Activated T-cell treated with anti-CD3 and anti-CD28 coated beads for 48 hours (primary cell): ENCODE measurements at places on chromosomes 16 and 17.

- DNase-seq, result no peak
Observed at GRCh38 chr16:14667347-14668266, 26.5 kb downstream of the PLA2G10 start.

GRCh38 chr17:4116516-4116915 lies 26.3 kb downstream of the ZZEF1 start:
- no peak for DNase-seq

- no peak for DNase-seq
Observed at GRCh38 chr16:56600398-56600999, 7.9 kb upstream of the MT2A start.

DNA sequence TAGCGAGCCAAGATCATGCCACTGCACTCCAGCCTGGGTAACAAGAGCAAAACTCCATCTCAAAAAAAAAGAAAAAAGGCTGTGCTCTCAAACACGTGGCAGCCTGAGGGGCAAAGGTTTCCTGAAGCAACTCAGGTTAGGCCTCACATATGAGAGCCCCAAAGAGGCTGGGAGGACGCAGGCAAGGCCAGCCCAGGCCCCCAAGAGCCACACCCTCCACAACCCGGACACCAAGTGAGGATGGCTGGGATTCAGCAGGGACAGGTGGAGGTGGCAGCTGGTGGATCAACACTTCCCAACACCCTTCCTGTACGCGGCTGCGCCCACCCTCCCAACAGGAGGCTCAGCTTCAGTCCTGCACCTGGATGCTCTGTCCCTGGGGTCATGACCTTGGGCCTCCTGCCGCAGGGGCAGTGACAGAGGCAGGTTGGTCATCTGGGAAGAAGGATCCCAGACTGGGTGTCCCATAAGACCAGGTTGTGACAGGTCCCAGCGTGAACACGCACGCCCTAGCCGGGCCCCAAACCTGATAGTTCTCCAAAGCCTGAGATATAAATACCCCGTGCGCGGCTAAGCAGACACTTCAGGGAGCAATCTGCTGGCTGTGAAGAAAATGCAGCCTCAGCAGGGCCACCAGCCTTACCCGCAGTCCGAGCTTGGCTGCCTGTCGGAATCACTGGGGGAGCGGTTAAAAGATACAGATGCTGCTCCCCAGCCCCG lies 78.1 kb downstream of the TIMM22 start:
- DNase-seq, result no peak

GRCh38 chr16:84879569-84880487 lies 60.0 kb downstream of the CRISPLD2 start:
- DNase-seq, result no peak

DNA sequence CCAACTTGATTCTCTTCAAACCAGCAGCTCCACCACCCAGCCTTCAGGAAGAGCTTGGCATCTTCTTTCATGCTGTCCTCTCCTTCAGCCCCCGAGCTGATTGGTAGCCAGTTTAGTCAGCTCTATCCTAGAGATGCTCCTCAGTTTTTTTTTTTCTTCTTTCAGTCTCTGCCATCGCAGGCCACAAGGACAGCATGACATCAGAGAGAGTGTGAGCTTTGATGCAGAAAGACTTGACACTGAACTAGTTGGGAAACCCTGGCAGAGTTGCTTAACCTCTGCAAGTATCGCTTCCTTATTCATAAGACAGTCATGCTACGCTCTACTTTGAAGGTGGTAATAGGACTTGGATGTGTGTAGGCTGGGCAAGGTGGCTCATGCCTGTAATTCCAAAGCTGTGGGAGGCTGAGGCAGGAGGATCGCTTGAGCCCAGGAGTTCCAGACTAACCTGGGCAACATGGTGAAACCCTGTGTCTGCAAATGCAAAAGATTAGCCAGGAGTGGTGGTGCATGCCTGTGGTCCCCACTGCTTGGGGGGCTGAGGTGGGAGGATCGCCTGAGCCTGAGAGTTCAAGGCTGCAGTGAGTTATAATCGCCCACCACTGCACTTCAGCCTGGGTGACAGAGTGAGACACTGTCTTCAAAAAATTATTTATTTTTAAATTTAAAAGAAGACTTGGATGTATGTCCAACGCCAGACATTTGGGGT lies 2.6 kb downstream of the CD300LB start:
- DNase-seq, result no peak

GRCh38 chr17:66850692-66851091 lies 15.8 kb downstream of the CACNG5 start:
- DNase-seq, result no peak

- DNase-seq, result peak; percentile 68
Observed at GRCh38 chr17:27805520-27806146, 5.3 kb upstream of the NOS2 start.

- no peak for DNase-seq
Observed at GRCh38 chr16:85617948-85618347, 4.8 kb downstream of the GSE1 start.

DNA sequence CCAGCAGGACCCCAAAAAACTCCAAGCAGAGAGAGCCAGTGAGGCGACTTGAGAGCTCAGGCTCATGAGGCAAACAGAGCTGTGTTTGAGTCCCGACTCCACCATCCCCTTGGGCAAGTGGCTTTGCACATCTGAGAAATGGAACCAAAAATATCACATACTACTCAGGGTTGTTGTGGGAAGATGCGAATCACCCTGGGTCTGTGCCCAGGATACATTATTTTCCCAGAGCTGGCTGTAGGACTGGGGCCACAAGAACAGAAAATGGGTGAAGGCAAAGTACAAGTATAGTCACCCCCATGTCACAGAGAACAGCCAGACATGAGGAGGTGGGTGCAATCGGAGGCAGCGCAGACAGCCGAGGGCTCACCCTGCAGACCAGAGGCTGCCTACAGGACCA lies 127.3 kb downstream of the GAS7 start:
- DNase-seq, result no peak

DNA sequence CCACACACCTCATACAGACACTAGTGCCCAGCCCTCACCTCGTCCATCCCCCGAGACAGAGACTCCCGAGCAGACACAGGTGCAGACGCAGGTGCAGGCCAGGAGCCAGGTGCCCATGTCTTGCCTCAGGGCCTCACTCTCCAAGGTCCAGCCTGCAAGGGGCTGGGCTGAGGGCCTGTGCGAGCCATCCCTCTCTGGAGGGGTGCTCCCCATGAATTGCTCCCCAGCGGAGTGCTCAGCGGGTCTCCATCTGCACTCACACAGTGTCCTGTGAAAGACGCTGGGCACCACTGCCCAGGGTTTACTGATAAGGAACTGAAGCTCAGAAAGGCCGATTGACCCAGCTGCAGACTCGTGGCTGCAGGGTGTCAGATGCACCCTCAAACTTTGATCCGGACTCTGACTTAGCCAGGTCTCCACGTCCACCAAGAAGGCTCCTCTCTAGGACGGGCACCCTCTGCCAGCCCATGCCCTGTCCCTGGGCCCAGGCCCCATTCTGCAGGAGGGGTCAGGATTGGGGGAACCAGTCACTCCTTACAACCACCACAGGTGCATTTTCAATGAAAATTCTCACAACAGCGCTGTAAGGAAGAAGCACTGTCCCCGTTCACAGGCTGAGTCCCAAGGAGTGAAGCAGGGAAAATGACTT lies 16.9 kb downstream of the POLR3K start:
- DNase-seq, result no peak

- no peak for DNase-seq
Observed at GRCh38 chr16:9934723-9935508, 247.3 kb downstream of the GRIN2A start.

- DNase-seq, result peak; percentile 49
Observed at GRCh38 chr17:42531455-42532354, 4.3 kb upstream of the NAGLU start.

DNA sequence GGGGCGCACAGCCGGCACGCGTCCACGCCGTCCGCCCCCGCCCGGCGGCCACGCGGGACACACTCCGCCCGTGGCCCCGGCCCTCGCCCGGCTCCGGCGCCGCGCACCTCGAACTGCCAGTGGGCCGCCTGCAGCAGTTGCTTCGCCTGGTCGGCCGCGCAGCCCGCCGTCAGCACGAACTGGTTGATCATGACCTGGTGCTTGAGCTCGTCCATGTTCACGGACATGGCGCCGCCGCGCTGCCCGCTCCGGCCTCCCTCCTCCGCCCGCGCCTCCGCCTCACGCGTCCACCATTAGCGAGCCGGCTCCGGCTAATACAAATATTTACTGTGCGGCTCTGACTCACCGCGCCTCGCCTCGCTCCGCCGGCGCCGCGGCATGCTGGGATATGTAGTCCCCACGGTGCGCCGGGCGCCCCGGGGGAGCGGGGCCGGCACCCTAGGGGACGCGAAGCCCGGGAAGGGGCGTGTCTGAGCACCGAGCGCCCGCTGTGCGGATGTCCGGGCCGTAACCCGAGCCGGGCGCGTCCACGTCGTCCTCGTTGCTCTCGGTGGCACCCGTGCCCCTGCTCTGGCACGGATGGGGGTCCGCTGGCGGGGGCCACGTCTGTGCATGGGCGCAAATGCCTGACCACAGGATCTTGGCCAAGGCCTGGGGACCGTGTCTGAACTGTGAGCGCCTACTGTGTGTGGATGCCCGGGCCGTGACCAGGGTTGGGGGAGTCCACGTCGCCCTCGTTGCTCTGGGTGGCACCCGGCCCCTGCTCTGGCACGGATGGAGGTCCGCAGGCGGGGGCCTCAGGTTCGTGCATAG lies at the start of gene UBALD1:
Gene UBALD1, minus strand, starts transcription at position 318 of the 813 bp plus-strand sequence. Its CDS starts 91 bp downstream, at position 227.
- DNase-seq, result peak; percentile 84

- no peak for DNase-seq
Observed at GRCh38 chr16:14013571-14014283, 57.4 kb upstream of the MRTFB start.

GRCh38 chr16:69273009-69273408 lies 38.1 kb upstream of the VPS4A start:
- DNase-seq, result no peak

GRCh38 chr16:886084-886543 lies 84.7 kb downstream of the LMF1 start:
- no peak for DNase-seq

- no peak for DNase-seq
Observed at GRCh38 chr16:85437166-85438052, 175.7 kb upstream of the GSE1 start.

GRCh38 chr17:2101448-2102257 lies 46.8 kb downstream of the HIC1 start:
- DNase-seq, result peak; percentile 37

DNA sequence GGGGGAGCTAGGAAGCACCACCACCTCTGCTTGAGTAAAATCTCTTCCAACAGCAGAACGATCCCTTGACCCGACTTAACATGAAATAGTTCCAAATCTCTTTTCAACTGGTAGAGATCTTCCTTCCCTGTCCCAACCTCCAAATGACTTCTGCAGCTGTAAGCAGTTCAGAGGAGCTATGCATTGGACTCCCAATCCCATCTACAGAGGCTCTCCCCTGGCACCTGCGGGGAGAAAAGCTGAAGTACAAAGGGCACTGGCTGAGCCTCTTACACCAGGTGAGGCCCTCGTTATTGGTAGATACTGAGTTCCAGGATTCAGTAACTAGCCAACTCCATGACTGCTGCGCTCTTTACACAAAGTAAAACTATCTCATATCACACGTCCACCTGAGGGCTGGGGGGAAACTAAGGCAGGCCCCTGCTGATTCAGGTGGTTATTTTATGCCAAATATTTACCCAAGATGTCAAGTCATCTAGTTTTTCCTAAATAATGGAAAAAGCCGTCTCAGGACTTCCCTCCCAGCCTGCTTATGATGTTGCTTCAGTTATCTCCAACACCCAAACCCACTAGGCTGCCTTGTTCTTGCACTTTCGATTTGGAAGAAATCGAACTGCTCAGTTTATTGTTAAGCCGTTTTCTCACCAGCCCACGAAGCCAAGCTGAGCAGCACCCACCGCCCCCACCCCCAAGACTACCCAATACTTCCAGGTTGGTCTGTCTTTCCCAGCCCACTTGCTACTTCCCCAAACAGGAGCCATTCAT lies 3.2 kb downstream of the ACTG1 start:
- no peak for DNase-seq

- no peak for DNase-seq
Observed at GRCh38 chr17:9298135-9298534, 276.8 kb downstream of the NTN1 start.

DNA sequence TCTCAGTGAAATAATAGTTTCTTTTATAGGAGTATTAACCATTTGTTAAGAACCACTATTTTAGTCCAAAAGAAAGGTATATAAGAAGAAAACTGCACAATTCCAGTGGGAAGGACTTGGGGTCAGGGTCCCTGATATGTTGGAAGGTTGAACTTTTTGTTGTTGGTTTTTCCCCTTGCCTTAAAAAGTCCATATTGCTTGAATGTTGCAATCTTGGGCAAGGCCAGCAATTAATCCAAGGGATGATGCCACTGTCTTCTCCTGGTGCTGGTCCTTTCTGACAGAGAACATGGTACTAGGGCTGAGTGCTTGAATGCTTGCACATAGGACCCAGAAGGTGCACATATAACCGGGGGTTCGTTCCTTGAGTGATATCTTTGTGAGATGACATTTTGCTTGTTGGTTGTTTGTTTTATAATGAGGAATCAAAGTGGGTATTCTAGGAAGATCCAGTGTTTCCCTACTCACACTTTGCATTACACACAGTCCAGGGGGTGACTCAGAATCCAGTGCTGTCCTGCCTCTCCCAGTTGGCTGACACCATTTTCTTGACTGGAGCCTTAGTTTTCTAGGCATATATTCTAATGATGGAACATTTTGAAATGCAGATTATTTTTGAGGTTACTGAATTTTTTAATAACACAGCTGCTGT lies 54.9 kb downstream of the SIAH1 start:
- DNase-seq, result no peak

DNA sequence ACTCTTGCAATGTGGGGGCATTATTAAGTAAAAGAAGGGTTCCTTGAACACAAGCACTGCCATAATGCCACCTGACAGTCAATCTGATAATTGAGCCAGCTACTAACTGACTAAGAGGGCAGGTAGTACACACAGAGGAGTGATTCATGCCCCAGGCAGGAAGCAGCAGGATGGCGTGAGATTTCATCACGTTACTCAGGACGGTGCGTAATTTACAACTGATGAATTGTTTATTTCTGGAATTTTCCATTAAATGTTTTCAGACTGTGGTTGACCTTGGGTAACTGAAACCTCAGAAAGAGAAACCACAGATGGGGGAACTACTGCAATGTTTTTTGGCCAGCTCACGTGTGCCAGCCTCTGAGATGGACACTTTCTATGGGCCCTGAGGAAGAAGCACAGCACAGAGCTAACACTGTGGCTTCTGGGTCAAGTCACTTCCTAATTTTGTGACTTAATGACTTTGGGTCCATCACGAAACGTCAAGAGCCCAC lies 46.7 kb downstream of the C17orf67 start:
- peak; percentile 40 for DNase-seq

DNA sequence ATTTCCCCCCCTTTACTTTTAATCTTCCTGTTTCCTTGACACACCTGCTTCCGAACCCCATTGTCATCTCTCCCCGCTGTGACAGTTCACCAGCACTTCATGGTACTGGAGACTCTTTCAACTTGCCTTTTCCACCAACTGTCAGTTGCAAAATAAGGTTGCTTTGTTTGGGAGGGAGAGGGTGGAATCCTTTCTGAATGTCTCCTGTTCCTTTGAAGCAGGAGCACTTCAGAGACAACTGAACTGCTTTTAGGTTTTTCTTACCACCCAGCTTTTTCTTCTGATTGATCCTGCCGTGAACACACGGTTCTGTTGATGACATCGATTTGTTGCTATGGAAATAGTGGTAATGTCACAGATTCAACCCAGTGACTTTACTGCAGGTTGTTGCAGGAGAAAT lies 42.0 kb downstream of the RPA1 start:
- DNase-seq, result no peak
